Activated CD8-positive, alpha-beta memory T cell treated with anti-CD3 and anti-CD28 coated beads, Interleukin-2, amount 50 U/mL, for 4 hours (primary cell): ENCODE measurements at places on chromosomes 5 and 9.
A peak's percentile ranks its signal among the peaks of the same experiment; 100 is the strongest.

DNA sequence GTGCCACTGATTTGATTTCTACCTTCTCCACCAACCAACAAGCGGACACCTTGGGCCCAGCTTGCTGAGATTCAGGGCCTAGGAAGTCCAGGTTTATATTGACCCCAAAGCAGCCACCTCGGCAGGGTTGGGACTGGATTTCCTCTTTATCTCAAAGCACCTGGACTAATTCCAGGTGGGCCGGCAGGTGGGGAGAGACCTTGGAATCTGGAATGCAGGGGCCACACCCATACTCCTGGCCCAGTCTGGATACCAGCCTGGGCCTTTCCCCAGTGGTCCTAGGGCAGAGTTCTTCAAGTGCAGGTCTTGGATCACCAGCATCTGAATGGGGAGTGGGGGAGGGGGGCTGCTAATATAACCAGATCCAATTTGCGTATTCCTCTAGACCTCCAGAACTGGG lies 93.1 kb downstream of the PCDH1 start:
- no peak for DNase-seq

DNA sequence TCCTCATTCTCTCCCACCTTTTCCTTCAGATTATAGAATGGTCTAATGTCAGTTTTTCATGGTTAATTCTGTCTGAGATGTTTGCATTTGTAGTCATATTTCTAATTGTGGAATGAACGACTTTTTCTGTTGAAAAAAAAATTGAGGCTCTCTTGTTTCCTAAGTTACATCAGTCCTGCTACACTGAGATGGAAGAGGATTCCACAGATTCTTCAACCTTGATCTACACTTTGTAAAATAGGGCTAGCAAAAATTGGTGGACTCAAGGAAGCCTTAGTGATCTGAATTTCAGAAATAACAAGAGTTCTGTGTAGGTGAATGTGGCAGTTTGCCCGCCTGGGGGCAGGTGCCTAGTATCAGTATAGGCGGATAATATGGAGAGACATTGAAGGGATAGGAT lies 51.9 kb downstream of the ERBIN start:
- DNase-seq, result no peak

DNA sequence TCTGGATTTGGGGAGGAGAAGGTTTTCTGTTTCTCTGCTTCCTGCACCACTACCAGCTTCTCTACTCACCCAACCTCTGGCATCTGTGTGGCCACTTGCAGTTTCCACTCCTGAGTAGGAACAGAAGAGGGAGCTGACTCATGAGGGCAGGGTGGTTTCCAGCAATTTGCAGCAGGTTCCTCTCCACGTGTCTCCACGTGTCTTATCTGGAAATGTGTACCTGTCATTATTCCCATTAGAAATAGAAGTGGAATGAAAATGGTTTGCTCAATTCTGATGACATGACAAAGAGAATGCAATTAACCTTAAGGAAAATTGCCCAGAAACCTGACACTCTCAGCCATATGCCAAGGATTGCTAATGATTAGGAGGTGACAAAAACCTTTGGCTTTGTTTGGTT lies 33.0 kb downstream of the EGFLAM start:
- DNase-seq, result no peak

DNA sequence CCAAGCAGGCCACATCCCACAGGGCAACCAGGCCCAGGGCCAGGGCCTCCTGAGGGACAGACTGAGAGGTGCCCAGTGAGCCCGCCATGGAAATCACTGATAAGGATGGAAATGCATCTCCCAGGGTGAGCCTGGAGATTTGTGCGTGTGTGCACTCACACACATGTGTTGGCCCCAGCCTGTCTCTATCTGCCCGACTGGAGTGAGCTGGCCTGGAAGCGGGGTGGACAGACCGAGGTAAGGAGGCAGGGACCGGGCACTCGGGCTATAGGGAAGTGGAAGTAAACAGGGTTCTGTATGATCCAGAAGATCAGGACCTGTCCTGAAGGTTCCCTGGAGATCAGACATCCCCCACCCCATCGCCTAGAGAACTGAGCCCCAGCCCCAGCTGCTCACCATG lies 17.4 kb downstream of the GFI1B start:
- DNase-seq, result no peak

DNA sequence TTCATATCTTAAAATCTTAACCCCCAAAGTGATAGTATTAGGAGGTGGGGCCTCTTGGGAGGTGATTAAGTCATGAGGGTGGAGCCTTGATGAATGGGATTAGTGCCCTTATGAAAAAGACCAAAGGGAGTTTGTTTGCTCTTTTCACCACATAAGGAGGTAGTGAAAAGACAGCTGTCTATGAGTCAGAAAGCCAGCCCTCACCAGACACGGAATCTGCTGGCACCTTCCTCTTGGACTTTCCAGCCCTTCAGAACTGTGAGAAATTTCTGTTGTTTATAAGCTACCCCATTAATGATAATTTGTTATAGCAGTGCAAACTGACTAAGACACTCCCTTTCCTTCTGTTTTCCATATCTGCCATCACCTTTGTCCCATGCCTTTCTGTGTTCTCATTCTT lies 20.8 kb downstream of the IFNB1 start:
- no peak for DNase-seq

- no peak for DNase-seq
Observed at GRCh38 chr5:61840361-61840760, 465.6 kb upstream of the KIF2A start.

GRCh38 chr5:134079748-134080581 lies 34.5 kb upstream of the TCF7 start:
- peak; percentile 75 for DNase-seq

DNA sequence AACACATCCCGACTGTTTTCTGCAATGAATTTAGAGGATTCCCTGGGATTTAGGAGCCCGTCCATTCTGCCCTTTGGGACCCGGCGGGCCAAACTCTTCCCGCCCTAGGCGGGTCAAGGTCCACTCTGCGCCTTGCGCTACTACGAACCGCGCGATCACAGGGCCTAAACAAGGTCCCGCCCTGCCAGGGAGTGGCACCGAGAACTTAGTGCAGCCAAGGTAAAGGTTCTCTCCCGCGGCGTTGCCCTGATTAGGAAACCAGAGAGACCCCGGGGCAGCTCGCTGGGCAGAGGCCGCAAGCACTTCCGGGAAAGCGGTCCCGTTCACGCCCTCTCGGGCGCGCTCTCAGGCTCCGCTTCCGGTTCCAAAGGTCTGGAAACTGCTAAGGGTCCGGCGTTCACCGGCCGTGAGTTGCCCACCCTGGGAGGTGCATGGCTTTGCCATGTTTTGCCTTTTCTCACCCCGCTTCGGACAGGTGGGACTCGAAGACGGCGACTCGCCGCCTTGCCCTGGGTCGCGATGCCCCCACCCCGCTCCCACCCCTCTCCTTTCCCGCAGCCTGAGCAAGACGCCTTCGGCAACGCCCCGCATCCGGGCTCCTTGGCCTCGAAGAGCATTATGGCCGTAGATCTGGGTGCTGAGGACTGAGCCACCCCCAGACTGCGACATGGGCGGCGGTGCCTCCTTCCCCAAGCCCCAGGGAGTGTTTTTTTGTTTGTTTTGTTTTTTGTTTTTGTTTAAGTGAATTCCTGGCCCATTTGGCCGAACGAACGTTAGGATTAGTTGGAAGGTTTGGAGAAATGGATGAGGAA lies 23.4 kb downstream of the HNRNPK start:
- peak; percentile 49 for DNase-seq
